Stimulated activated CD4-positive, alpha-beta T cell treated with anti-CD3 and anti-CD28 coated beads, Interleukin-4, amount 100 ng/mL, for 1 hour (primary cell): ENCODE measurements at places on chromosomes 7 and 10.

DNA sequence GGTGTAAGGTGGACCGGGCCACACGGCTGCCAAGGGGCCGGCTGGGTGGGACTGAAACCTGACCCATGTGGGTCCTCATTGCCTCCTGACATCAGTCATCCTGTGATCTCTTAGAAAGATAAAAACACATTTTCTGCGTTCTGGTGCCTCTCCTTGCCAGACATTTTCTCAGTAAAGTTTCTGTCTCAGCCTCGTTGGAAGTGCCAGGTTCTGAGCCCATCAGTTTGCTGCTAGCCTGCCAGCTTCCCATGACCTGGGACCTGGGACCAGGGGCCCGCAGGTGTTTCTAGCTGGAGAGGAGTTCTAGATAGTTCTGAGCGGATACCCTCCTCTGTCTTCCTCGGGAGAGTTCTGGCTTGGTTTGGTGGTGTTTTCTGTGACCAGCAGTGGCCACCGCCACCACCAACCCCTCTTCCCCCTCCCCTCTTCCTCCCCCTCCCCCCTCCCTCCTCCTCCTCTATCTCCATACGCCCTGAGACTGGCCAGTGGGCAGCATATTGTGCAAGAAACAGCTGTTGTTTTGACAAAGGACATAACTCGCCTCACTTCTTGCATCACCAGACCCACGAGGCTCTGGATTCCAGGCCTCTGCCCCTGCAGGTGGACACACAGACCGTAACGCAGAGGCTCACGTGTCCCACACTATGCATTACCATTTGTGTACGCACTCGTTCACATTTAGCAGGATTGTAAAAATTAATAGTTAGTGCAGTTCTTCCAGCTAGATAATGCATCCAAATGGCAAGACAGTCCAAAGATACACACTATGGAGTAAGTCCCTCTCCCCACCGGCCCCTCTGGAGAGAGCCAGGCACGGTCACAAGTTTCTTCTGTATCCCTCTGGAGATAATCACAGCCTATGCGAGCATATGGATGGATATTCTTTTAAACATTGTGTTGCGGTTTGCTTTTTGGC is 94.6 kb downstream of the CUX1 start:
- DNase-seq = no peak

- DNase-seq = no peak
Observed at GRCh38 chr10:79250259-79250658, 97.0 kb upstream of the PPIF start.

GRCh38 chr10:70990681-70991080 is 102.3 kb upstream of the PCBD1 start:
- no peak for DNase-seq

GRCh38 chr7:158375034-158375433 is 212.6 kb downstream of the PTPRN2 start:
- DNase-seq = no peak

DNA sequence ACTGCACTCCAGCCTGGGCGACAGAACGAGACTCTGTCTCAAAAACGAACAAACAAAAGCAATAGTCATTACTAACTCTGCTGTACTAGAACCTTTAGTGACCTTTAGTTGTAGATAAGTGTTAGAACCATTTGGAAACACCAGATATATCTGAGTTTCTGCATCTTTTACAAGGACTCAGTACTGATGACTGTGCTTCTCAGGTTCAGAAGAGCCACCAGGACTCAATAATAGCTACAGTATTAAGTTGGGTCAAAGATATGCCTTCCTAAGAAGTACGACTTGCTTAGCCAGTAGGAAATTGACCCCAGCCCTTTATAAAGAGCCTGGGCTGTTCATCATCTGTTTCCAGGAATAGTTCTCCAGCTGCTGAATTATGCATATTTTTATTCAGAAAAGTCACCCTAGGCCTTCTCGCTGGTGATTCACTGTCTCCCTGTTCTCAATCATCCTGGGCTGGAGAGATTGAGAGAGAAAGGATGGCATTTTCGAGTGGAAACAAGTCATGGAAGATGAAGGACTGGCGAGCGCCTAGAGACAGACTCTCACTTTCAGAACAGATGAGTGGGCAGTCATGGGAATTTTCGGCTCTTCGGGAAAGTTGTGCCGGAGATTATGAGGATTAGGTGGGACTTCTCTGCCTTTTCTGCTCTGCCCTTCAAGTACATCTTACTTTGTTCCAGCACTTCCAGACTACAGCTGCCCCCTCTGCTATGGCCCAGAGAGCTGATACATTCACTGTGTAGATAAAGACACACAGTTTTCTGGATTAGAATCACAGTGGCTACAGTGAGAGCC is 316.1 kb downstream of the CCDC3 start:
- DNase-seq = no peak

DNA sequence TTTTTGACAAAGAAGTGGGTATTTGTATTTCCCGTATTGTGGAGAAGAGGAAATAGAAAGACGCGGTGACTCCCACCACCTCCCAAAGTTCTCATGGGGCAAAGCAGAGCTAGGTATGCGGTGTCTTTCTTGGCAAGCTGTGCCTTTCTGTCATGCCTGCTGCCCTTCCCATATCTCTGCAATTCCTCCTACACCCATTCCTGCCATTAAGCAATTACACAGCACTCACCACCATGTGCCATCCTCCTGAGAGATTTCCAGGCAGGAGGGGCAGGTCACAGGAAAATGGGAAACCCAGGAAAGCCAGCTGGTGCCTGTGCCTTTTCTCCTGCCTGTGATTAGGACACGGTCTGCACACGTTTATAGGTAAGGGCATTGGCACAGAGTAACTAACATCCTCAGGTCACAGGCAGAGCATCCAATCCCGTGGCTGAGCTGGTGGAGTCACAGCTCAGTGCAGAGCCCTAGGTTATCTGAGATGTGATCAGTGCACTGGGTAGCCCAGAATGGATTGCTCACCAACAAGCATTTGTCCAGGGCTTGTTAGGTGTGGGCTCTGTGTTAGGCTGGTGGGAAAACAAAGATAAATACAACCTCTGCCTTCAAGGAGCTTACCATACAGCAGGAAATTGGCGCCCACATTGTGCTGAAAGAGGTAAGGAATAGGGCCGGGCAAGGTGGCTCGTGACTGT is 9.4 kb upstream of the CRTAC1 start:
- DNase-seq = no peak

- DNase-seq = no peak
Observed at GRCh38 chr7:90233569-90233968, 11.4 kb upstream of the CFAP69 start.

- DNase-seq = no peak
Observed at GRCh38 chr10:132593900-132594876, 56.6 kb downstream of the INPP5A start.

DNA sequence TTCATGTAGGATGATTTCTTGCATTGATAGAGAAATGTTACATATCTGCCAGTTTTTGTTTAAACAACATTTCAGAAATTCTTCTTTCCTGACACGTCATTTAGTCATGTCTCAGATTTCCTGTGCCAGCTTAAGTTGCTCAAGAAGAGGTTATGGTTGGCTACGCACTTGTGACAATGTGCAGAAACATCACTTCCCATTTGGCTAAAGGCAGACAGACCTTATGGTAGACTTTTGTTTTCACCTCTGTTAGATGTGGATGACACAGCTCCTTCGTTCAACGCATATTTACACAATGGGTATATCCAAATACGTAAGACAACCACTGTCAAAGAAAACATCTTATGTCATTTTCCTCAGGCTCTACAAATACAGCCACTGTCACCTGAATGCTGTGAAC is 125.8 kb downstream of the DOCK4 start:
- DNase-seq = no peak
